Sciatic nerve (tissue), 2 donors: ENCODE measurements at places on chromosomes 1 and 21. TPM values are rescaled to one million over a fixed set of nuclear protein-coding genes. Genes with fewer than 3 reads are reported as not detected.

The SFPQ gene
- 269 TPM for total RNA-seq

The LCE1D gene
- not detected for total RNA-seq

The UBASH3A gene
- 0.71 TPM for total RNA-seq

The SCMH1 gene
- 48.9 TPM for total RNA-seq

The CELA2B gene
- total RNA-seq, result not detected

The CD5L gene
- 0.27 TPM for total RNA-seq

The ZBTB7B gene
- 45.3 TPM for total RNA-seq

The SYT2 gene
- not detected for total RNA-seq

The CLEC20A gene
- 3.2 TPM for total RNA-seq

The FCRL1 gene
- 1.4 TPM for total RNA-seq

The HAO2 gene
- total RNA-seq, result not detected

The ITGB3BP gene
- 30.2 TPM for total RNA-seq

The TATDN3 gene
- 15.9 TPM for total RNA-seq
